WTC11 (cell line): ENCODE measurements at places on chromosomes 4 and X.
A peak's percentile ranks its signal among the peaks of the same experiment; 100 is the strongest.

DNA sequence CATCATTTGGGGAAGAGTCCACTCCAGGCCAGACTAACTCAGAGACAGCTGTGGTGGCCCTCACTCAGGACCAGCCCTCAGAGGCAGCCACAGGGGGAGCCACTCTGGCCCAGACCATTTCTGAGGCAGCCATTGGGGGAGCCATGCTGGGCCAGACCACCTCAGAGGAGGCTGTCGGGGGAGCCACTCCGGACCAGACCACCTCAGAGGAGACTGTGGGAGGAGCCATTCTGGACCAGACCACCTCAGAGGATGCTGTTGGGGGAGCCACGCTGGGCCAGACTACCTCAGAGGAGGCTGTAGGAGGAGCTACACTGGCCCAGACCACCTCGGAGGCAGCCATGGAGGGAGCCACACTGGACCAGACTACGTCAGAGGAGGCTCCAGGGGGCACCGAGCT lies 3.3 kb upstream of the ERAS start:
- DNase-seq, result peak; percentile 18

GRCh38 chr4:124694946-124695598 lies 17.5 kb downstream of the ANKRD50 start:
- no peak for DNase-seq

- DNase-seq, result no peak
These were observed 15.1 kb downstream of the PRIMPOL start for GRCh38 chr4:184664445-184665210.

GRCh38 chrX:80207327-80207726 lies 192.8 kb downstream of the TBX22 start:
- DNase-seq, result no peak
